ENCODE measurements at places on chromosomes 4 and X.

DNA sequence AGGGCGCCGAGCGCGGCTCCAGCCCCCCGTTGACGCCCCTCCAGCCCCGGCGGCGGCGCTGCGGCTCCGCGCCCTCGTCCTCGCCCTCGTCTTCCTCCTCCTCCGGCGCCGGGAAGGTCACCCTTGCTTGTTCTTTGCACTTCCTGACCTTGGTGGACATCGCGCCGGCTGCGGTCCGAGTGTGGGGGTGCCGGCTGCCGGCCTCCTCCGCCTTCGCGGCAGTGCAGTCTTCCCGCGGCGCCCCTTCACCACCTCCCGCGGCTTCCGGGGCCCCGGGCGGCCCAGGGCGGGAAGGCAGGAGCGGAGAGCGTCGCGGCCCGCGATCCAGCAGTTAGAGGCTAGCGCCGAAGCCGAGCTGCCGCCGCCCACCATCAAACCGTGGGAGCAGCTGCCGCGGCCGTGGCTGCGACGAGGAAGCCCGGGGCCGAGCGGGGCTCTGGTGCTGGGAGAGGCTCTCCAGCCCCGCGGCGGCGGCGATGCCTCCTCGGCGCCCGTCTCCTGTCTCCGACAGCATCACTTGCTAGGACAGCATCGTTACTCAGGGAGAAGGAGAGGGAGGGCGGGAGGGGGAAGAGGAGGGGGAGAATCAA is at the start of gene TRPC3:
TSS of gene TRPC3 (minus strand) at position 540 of the 590 bp plus-strand sequence. CDS start at position 160, 380 bp downstream.
- peak; percentile 60 for DNase-seq

- no peak for DNase-seq
Observed at GRCh38 chr4:70778888-70779422, 57.2 kb downstream of the RUFY3 start.

- no peak for DNase-seq
Observed at GRCh38 chr4:174663216-174663615, 140.9 kb upstream of the HPGD start.

GRCh38 chr4:95835672-95836071 is 4.2 kb upstream of the PDHA2 start:
- no peak for DNase-seq

All from islet precursor cell (in vitro differentiated cells).